ENCODE measurements at places on chromosomes 1 and 21.
A peak's percentile ranks its signal among the peaks of the same experiment; 100 is the strongest.

DNA sequence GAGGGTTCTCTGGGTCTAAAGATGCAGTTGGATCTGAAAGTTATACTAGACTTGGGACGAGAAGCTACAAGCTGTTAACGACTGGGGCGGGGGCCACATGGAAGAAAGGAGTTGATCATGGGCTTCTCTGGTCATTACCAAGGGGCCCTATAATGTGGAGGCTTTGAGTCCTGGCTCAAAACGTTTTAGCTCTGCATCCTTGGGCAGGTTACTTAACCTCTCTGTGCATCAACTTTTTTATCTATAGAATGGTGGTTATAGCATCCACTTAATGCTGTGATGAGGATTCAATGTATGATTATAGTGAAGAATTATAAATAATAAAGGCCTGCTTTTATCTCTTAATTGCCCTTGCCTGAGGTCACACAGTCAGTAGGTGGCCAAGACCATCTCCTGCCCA is 53.1 kb downstream of the UBIAD1 start:
- DNase-seq: no peak

DNA sequence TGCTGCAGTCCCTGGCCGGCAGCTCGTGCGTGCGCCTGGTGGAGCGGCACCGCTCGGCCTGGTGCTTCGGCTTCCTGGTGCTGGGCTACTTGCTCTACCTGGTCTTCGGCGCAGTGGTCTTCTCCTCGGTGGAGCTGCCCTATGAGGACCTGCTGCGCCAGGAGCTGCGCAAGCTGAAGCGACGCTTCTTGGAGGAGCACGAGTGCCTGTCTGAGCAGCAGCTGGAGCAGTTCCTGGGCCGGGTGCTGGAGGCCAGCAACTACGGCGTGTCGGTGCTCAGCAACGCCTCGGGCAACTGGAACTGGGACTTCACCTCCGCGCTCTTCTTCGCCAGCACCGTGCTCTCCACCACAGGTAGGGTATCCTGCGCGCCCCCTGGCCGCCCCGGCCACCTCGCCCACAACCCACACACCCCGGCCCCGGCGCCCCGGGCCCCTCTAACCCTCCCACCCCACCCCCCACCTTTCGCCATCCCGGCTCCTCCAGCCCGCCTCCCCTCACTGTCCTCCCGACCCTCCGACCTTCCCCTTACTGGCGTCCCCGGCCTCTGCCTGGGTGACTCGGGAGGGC is 352 bp downstream of the KCNK1 start:
- peak; percentile 60 for DNase-seq

DNA sequence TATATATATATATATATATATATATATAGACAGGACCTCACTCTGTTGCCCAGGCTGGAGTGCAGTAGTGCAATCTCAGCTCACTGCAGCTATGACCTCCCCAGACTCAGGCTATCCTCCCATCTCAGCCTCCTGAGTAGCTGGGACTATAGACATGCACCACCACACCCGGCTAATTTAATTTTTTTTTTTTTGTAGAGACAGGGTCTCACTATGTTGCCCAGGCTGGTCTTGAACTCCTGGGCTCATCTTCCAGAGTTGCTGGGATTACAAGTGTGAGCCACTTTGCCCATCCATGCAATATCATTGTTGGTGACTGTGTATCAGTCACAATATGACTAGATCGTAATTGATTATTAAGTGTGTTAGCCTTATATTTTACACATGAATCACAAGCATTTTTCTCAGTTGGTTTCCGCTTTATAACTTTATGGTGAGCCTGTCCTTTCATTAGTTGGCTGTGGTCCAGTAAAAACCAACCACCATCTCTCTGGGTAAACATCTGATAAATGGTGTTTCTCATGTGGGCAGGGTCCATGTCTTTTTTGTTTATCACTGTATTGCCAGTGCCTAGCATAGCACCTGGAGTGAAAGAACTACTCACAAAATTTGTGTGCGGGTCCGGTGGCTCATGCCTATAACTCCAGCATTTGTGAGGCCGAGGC is 63.6 kb downstream of the MYOM3 start:
- DNase-seq: no peak

GRCh38 chr1:233681285-233681684 is 67.4 kb downstream of the KCNK1 start:
- DNase-seq: no peak

DNA sequence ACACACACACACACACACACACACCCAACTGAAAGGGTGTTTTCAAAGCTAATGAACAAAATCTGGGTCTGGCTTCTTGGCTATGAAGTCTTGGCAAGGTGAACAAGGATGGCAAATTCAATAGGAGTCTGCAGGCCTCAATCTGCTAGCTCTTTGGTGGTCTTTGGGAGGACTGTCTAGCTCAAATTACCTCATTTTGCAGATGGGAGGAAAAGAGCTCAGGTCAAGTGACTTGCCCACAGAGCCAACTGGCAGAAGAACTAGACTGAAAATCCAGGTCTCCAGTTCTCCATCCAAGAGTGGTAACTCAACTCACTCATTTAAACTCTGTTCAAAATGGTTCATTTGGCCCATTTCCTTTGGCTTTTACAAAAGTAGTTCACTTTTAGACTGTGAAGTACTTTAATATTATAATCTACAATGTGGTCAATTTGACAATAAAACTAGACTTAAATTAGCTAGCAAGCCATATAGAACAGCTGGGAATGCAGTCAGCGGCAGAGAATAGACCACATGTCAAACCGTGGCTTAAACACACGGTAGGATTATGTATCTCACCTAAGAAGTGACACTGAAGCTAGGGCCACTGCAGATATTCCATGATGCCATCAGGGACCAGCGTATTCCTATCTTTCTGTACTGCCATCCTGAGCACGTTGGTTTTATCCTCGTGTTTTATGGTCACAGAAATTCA is 112.9 kb downstream of the APP start:
- no peak for DNase-seq

DNA sequence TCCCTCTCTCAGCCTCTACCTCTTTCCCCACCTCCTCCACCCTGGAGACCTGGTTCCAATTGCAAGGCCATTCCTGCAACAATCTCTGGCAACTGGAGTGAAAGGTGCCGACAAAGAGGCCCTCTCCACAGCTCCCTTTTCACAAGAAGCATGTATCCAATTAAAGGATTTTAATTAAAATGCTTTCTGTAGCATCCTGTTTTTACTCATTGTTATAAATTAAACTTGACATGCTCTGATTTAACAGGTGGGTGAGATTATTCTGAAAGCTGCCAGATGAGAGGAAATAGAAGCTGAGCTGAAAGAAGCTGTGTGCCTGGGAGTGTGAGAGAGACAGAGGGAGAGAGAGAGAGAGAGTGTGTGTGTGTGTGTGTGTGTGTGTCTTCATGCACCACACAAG is 160.5 kb downstream of the TBX15 start:
- DNase-seq: no peak

DNA sequence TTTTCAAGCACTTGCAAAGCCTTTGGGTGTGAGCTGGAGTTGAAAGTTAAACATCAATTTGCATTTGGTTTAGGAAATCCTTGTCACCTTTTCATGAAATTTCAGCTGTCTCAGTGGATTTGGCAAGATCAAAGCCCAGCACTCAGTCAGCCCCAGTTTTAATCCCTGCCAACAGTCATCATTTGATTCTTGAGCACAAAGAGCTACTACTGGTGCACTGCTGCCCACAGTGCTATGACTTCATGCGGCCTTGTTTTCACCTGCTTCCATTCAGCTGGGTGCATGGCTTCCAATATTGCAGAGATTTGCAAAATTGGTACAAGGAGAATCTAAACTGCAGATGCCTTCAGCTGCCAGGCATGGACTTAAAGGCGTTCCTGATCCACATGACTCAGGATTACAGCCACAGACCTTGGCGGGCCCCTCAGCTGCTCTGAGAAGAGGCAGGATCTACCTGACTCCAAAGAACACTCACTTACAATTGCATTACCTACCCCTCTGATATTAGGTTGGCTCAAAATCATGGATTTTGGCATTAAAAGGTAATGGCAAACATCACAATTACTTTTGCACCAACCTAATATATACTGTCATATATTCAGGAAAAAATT is 259.1 kb downstream of the DSCAM start:
- DNase-seq: no peak

DNA sequence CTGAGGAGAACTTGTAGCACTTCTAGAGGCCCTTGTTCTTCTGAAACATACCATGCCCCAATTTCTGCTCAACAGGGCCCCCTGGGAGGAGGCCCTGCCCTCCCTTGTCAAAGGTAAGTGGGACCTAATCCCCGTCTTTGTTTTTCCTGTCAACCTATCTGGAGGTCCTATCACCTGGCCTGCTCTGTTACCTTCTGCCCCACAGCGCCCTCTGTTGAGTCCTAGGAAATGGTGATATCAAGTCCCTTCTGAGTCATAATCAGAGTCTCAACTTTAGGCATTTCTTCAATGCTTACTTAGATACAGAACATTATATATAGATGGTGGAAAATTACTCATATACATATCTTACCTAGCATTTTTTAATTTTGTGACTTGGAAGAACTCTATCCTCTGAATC is 28.2 kb upstream of the FCRL4 start:
- no peak for DNase-seq

DNA sequence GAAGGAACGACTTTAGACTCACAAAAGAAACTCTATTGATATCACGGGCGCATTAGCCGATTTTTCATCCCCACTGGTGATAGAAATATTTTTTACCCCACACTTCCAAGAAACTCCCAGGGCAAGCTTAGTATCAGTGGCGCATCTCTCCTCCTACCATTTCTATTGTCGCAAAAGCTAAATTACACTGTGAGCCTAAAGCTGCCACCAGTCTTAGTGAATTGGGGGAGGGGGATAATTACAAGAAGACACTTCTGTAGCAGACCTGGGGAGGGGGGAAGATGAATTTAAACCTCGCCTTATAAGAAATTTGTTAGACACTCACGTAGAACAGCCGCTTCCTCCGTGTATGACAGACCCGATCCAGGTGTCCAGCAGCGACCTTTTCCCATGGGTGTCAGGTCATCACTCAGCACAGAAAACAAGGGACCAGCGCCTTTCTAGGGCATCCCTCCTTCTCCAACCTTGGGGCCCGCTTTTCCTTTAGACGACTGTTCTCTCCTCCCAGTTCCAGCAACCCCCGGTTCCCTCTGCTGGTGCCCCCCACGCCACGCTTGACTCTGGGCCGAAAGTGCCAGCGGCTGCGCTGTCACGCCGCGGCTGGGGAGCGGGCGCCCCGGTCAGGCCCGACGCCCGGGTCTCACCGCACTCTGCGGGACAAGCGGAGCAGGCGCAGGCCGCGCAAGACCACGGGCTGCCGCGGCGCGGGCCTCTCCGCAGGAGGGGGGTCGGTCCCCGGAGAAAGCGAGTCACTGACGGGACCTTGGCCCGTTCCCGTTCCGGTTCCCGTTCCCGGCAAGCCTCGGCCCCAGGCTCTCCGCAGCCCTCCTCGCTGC is 821 bp downstream of the PHC2 start:
- DNase-seq: peak; percentile 63

DNA sequence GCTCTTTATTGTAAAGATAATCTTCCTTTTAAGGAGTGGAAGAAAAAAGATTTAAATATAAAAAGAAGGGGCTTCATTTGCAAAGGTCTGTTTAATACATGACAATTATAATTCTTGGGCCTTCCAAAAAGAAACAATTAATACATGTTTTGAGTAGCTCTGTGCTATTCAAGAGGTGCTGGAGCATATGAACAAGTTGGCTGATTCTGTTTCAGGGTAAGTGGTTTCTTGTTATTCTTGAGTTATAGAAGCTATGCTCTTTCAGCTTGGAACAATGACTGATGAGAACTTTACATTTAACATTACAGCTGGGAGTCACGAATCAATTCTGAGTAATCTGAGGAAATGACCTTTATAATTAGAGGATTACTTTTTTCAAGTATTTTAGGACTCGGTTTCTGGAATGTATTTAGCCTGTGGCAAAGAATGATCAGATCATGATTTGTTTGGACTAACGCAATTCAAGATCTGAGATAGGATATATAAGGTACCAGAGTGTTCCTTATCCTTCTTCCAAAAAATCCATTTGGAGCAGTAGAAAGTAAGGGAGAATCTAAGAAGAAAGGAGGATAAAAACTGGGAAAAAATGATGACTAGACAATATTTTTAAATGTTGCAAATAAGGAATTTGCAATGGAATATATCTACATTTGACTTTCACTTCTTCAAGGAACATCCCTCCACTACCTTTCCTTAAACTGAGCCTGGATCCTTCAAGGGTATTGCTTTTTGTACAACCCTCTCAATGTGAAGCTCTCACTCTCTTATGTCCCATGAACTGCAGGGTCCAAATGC is 77.1 kb upstream of the KCTD3 start:
- DNase-seq: no peak

- DNase-seq: no peak
Observed at GRCh38 chr21:36186506-36187399, 30.1 kb downstream of the DOP1B start.

DNA sequence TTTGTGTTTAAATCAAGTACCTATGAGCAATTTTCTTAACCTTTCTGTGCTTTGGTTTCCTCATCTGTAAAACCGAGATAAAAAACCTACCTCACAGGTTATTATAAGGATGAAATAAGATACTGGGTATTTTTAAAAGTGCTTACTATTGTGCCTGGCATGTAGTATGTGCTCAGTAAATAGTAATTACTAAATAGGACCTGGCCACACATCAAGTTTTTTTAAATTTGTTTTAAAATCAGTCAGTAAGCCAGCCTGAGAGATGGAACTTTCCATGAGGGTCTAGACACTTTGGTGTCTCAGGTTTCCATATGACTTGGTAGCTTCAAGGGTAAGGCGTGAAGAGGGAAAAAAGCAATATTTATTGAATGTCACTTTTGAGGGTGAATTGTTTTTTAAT is 7.0 kb upstream of the ATF3 start:
- no peak for DNase-seq

- no peak for DNase-seq
Observed at GRCh38 chr21:33268393-33268736, 2.2 kb downstream of the IL10RB start.

- DNase-seq: no peak
Observed at GRCh38 chr21:14492931-14493330, 53.2 kb downstream of the SAMSN1 start.

- DNase-seq: no peak
Observed at GRCh38 chr1:171427852-171428471, 57.4 kb upstream of the PRRC2C start.

GRCh38 chr1:230752407-230752806 is 5.2 kb downstream of the CAPN9 start:
- no peak for DNase-seq
